Lower lobe of right lung (tissue), 2 donors: ENCODE measurements at places on chromosomes 7 and 10. TPM values are rescaled to one million over a fixed set of nuclear protein-coding genes. Genes with fewer than 3 reads are reported as not detected.

- DNase-seq: peak; percentile 49
These were observed 1.3 kb upstream of the CUEDC2 start for GRCh38 chr10:102433619-102434046.

DNA sequence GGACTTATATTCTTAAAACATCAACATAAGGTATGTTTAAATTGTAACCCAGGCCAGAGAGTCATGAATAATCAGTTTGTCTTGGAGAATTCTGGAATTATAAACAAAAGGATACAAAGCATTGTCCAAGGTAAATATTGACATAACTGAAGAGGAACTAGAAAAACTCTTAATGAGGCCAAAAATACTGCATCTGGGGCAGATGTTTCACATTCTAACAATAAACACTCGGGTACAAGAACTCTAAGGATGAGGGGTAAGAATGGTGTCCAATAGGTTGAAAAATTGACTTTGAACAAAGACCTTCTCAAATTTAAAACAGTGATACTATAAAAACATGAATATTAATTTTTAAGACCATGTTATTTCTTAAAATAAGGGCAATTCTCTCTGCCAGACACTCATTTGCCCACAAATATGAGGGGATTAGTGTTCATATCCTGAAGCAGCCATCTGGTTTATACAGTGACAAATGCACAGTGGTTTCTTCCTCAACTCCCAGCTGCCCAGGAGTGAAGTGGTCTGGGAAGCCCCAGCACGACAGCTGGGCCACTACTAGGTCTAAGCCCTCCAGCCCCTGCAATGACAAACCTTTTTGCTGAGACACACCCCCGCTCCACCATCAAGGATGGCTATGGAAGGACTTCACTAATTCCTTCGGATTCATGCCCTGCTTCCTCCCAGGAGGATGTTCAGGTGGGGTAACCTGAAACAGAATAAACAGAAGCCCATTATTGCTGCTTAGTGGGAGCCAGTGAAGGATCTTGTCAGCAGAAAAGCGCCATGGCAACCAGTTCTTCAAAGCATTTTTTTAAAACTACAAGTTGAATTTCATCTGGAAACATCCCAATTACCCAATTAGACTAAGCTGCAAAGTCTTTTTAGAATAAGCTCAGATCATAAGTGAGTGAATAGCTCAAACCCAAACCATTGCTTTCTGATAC lies 107.5 kb upstream of the ARID5B start:
- no peak for DNase-seq

DNA sequence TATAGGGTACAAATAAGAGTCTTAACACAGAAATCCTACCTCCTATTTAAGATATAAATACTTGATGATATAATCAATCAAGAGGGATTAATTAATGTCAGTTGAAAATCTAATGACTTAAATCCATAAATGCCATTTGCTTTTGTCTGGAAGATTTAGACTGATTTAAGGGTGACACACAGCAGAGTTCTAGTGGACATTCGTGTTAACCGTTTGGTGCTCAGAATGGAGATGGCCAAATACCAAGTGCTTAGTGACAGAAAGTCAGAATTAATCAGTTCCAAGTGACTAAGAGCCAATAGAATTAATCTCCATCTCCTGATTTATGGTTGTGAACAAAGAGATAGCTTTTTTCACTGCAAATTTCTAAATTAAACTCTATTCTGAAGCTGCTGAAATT lies 36.2 kb downstream of the NAMPT start:
- no peak for DNase-seq

- no peak for DNase-seq
These were observed 1.4 kb downstream of the C10orf71 start for GRCh38 chr10:49300140-49300974.

GRCh38 chr10:105506262-105506661 lies 865.2 kb downstream of the SORCS3 start:
- no peak for DNase-seq

- peak; percentile 34 for DNase-seq
These were observed 109.1 kb downstream of the ELAPOR2 start for GRCh38 chr7:86950360-86950759.

DNA sequence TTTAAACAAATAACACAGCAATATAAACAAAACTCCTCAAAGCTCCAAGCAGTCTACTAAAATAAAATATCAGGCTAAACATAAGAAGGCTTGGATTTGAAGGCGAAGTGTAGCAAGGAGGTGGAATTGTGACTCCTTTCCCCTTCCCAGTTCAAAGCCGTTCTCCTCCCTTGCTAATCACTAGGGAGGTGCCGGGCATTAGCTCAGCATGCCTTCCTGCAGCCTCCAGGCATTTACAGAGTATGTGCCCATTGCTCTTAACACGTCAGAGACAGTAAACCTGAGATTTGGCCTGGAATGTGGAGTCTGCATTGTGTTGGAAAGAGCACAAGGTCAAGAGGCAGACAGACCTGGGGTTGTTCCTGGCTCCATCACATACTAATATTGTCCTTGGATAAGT lies 15.6 kb downstream of the CNNM1 start:
- DNase-seq: no peak

DNA sequence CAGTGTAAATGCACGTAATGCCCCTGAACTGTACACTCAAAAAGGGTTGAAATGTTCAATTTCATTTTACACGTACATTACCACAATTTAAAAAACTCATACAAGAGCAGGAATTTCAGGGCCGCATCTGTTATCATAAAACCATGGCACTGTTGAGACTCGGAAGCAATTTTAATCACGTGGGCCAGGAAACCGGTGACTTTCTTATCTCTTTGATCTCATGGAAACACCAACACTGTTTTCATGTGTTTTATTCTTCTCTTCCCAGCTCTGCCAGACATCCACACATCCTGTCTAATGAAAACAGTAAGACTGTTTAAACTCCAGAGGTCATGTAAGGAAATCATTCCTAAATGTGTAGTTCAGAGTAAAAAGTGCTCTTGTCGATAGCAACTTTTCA lies 35.9 kb downstream of the PTPRE start:
- no peak for DNase-seq

- no peak for DNase-seq
These were observed 206.8 kb downstream of the GRID1 start for GRCh38 chr10:86159797-86160196.

DNA sequence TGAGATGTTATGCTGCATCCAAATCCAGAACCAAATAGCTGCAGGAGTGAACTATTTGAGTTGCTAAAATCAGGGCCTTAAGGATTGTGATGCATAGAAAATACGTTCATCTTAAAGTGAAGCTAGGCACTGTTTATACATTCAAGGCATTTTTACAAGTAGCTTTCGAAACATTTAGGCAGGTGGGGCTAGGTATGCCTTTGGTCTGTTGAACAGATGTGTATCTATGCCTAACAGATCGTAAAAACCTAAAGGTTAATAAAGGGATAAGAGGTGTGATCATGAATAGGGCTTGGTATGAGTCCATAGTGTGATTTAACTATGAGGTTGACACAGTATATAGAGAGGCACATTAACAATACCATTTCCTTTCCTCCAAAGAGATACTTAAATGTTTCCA lies 262.5 kb downstream of the SEMA3D start:
- DNase-seq: no peak

GRCh38 chr7:137345799-137346449 lies 2.4 kb upstream of the PTN start:
- DNase-seq: no peak

- DNase-seq: no peak
These were observed 1.2 kb upstream of the MAT1A start for GRCh38 chr10:80290474-80291220.

DNA sequence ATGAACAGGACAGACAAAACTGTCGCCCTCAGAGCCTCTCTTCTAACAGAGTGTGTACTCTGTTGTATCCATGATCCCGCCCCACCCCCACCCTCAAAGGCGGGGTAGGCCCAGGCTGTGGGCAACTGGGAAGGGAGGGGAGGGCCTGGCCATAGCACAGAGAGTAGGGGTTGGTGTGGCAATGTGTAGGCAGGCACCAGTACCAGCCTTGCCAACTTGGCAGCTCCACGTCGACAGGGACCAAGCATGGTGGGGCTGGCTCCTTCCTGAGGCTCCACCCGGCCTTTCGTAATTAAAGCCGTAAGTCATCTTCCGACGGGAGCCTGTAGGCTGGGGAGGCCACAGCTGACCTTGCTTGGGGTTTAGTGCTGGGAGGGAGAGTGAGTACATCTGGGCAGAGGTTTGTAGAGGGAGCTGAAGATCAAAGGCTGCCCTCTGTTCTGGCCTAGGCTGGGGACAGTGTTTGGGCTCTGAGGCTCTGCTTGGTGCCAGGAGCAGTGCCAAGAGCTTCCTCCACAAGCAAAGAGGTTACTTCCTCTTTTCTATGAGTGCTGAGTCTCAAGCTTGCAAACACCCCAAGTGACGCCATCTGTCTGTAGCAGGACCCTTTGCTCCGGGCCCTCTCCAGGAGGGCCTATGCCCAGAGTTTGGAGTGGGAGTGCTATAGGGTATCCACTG lies 121.6 kb downstream of the C10orf105 start:
- peak; percentile 71 for DNase-seq

DNA sequence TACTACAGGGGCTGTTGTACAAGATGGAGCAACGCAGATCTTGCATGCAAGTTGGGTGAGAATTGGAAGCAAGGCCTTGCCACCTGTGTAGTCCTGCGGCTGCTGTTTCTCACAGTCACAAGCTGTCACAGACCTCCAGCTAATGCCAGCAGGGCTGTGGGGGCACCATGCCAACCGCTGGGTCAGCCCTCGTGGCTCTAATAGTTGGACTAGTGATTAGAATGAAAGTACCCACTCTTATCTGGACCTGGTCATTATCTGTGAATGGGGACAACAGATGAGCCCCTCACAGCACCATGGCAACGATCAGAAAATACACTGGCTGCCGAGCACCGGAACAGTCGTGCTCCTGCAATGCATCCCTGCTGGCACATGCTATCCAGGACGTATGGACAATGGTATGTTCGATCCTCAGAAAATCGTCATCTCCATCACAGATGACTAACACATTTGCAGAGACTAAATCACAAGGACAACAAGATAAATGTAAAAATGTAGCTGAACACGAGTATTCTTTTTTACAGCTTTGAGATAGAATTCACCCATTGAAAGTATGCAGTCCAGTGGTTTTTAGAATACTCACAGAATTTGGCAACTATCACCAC lies 80.4 kb upstream of the CALN1 start:
- DNase-seq: no peak

DNA sequence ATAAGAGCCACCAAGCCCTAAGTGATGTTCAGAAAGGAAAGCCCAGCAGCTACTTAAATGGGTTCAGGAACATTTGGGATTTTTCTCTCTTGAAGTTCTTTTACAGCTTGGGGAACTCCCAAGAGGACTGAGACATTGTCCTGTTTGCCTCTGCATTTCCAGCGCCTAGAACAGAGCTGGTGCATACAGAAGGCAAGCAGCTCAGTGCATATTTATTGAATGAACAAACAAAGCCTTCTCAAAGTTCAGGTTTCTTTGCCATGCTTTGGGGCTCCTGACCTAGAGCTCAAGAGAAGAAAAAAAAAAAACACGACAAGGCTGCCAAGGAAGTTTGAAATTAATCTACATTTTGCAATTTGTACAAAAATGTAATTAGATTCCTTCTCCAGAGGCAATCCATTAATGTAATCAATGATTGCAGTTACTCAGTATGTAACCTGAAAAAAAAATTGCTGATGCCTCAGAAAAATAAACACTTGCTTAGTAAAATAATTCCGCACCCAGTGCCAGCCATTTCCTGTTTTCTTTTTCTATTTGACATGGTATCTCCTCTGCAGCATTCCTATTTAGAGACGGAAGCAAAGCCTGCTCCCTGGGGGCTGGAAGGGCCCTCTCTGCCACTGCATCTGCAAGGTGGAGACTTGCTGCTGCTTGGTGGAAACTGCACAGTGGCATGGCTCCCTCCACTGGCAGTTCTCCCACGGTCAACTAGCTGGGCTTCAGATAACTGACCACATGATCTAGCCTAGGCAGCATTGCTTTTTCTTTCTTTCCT lies 157.3 kb downstream of the TMEM178B start:
- no peak for DNase-seq

DNA sequence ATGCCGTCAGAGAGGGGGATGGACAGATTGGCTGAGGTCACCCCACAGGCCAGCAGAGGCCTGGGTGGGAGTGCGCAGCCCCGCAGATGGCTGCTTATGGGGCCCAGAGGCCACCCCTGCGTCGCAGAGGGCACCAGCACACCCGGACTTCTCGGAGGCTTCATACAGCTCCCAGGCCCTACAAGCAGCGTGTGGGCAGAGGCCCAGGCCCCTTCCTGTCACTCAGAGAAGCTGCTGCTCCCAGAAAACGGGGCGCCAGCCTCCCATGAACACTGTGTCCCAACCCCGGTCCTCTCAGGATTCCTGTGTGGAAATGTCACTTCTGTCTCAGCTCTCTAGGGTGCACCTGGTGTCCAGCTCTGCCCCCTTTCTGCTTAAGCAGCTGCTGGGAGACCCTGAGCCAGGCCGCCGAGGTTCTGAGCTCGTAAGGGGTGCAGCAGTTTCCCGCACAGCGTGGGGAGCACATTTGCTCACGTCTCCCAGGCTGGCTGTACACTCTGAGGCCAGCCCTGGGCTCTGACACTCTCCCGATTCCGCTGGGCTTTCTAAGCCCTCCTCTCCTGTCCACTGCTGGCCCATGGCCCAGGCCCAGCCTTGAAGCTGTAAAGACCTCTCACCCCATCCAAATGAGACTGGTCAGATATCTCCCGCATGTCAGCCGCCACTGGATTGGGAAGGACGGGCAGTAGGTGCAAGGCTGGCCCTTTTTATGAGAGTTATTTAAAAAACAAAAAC lies 6.8 kb downstream of the GPR146 start:
- DNase-seq: peak; percentile 43

- no peak for DNase-seq
These were observed 857 bp upstream of the FOXP2 start for GRCh38 chr7:114413761-114414155.

DNA sequence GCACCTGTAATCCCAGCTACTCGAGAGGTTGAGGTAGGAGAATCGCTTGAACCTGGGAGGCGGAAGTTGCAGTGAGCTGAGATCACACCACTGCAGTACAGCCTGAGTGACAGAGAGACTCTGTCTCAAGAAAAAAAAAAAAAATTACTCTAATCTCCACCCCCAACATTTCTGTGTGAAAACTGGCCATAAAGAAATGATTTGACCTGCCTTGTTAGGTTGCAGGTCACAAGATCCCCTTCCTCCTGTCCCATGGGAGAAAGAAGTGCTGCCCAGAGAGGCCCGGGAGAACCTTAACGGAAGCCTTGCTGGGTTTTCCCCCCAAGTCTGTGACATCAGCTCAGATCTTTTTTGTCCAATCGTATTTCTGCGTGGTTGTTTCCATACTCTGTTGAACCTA lies 8.7 kb upstream of the CALHM1 start:
- no peak for DNase-seq

DNA sequence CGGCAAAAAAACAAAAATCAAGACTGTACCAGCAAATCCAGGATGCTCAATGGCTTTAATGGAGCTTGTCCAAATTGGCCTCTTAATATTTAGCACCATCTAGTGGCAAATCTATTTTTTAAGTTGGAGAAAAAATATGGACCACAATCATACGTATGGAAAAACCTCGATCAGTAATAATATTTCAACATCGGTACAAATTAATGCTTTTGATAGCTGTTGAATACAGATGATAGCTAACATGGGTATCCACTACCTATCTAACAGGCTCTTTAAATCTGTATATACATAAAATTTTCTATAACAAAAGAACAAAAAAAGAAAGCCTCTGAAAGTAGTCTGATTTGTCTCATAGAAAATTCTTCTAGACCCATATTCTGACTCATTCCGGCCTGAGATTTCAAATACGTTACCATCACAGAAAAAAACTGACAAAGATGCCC lies 29.2 kb downstream of the COA1 start:
- no peak for DNase-seq

Gene ZNF488
- total RNA-seq: 0.38 TPM

Gene C10orf62
- total RNA-seq: not detected

Gene PHYHIPL
- not detected for total RNA-seq

Gene ARID5B
- 29.8 TPM for total RNA-seq

Gene SLC39A12
- total RNA-seq: 0.41 TPM

Gene ASAH2
- total RNA-seq: not detected

Gene CYP26C1
- total RNA-seq: 0.27 TPM

Gene GIMAP7
- total RNA-seq: 49.4 TPM
